ENCODE measurements at places on chromosomes 3 and 15.

DNA sequence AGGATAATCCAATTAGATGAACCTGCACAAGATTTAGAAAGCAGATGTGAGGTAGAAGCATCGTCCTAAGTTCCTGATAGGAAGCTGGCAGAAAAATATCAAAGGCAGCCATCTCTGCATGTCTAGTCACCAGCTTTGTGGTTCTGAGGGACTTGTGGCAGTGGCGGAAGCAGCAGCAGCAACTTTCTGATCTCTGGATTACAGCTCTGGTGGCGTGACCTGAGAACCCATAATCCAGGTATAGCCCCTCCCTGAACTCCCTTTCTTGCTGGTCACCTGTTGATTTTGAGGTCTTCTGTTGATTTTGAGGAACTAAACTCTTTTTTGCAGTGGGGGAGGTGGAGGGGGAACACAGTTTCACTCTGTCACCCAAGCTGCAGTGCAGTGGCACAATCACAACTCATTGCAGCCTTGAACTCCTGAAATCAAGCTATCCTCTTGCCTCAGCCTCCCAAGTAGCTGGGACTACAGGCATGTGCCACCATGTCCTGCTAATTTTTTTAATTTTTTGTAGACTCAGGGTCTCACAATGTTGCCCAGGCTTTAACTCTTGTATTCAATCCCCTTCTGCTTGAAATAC is 7.9 kb downstream of the FSIP1 start:
- H3K27ac ChIP-seq = no peak overlapping the region
- H3K36me3 ChIP-seq = no peaks in the 10 kb centered on the region
- no peaks in the 10 kb centered on the region for H3K4me1 ChIP-seq
- H3K27me3 ChIP-seq = no peaks in the 10 kb centered on the region
- H3K4me3 ChIP-seq = no peak overlapping the region
- no peak for DNase-seq

DNA sequence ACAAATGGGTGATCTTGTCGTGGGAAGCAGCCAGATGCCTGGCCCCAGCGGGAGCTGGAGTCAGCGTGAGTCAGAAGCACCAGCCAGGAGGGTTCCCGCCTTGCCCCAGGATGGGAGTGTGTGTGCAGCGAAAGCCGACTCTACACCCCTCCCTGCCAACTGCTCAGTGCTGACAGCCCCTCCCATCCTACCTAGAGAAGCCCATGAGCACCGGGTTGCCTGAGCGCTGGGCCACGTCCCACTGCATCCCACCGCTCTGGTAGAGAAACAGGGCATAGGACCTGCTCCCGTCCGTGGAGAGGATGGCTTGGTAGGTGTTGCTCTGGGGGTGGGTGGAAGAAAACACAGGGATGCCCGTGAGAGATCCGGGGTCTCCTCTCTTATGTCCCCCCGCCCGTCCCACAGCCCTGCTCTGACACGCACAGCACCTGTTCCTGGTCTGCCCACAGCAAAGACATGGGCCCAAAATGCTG is 42.9 kb downstream of the MUC4 start:
- H3K4me3 ChIP-seq = no peak overlapping the region
- DNase-seq = no peak
- no peaks in the 10 kb centered on the region for H3K4me1 ChIP-seq
- no peaks in the 10 kb centered on the region for H3K27me3 ChIP-seq
- no peaks in the 10 kb centered on the region for H3K36me3 ChIP-seq
- no peak overlapping the region for H3K27ac ChIP-seq

GRCh38 chr3:170021083-170021482 is 16.7 kb upstream of the GPR160 start:
- no peaks in the 10 kb centered on the region for H3K4me1 ChIP-seq
- H3K27ac ChIP-seq = no peak overlapping the region
- DNase-seq = no peak
- H3K4me3 ChIP-seq = no peak overlapping the region
- H3K27me3 ChIP-seq = no peaks in the 10 kb centered on the region

DNA sequence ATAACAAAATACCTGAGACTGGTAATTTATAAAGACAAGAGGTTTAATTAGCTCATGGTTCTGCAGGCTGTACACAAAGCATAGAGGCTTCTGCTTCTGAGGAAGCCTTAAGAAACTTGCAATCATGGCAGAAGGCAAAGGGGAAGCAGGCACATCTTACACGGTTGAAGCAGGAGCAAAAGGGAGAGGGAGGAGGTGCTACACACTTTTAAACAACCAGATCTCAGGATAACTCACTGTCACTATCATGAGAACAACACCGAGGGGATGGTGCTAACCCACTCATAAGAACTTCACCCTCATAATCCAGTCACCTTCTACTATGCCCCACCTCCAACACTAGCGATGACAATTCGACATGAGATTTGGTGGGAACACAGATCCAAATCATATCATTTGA is 54.4 kb downstream of the ATP8B4 start:
- DNase-seq = no peak
- H3K27me3 ChIP-seq = no peaks in the 10 kb centered on the region
- no peak overlapping the region for H3K4me3 ChIP-seq

- DNase-seq = no peak
- H3K36me3 ChIP-seq = no peaks in the 10 kb centered on the region
- no peaks in the 10 kb centered on the region for H3K27me3 ChIP-seq
- H3K4me3 ChIP-seq = no peak overlapping the region
- H3K4me1 ChIP-seq = peaks cover 15% of the 10 kb centered on the region
- H3K27ac ChIP-seq = no peak overlapping the region
Observed at GRCh38 chr15:77126529-77127326, 55.8 kb upstream of the TSPAN3 start.

- peak overlapping the region; percentile 30 for H3K27ac ChIP-seq
- no peak overlapping the region for H3K4me3 ChIP-seq
- peak; percentile 64 for DNase-seq
- H3K36me3 ChIP-seq = no peaks in the 10 kb centered on the region
- peaks cover 11% of the 10 kb centered on the region for H3K4me1 ChIP-seq
Observed at GRCh38 chr15:98443526-98443925, 204.8 kb upstream of the IGF1R start.

DNA sequence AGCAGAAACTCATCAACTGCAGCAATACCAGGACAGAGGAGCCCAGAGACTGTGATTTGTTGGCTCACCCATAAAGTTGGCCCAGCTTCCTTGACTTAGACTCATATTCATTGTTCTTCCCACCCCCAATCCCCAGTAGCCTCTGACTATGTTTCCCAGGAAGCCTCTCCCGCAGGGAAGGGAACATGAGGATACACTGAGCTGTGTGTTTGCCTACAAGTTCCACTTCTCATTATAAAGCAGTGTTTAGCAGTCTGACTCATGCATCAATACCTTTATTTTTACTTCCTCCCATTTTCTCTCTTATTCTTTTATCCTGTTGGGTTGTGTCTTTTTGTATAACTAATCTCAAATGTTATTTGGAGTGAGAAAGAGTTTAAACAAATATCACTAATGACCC is 111.6 kb upstream of the PHLDB2 start:
- no peaks in the 10 kb centered on the region for H3K27me3 ChIP-seq
- H3K4me1 ChIP-seq = peaks cover 33% of the 10 kb centered on the region
- no peak overlapping the region for H3K27ac ChIP-seq
- no peak for DNase-seq
- no peak overlapping the region for H3K4me3 ChIP-seq
- no peaks in the 10 kb centered on the region for H3K36me3 ChIP-seq

DNA sequence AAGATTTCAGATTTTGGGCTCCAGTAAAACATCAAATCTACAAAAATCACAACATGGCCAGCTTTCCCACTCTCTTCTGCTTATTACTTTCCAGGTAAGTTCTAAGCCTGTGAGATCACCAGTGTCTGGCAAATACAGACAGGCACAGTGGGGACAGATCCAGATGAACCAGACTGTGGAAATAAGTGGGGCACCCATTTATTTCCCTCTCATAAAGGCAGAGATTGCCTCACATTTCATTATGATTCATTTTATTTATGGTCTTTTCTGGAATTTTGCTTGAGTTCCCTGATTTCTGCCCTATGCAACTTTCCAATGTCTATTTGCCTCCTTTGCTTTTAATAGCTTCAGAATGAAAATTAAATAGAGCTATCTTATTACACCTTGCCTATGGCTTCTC is 66.8 kb downstream of the GREM1 start:
- H3K4me3 ChIP-seq = no peak overlapping the region
- no peaks in the 10 kb centered on the region for H3K27me3 ChIP-seq
- no peak overlapping the region for H3K27ac ChIP-seq
- no peaks in the 10 kb centered on the region for H3K36me3 ChIP-seq

DNA sequence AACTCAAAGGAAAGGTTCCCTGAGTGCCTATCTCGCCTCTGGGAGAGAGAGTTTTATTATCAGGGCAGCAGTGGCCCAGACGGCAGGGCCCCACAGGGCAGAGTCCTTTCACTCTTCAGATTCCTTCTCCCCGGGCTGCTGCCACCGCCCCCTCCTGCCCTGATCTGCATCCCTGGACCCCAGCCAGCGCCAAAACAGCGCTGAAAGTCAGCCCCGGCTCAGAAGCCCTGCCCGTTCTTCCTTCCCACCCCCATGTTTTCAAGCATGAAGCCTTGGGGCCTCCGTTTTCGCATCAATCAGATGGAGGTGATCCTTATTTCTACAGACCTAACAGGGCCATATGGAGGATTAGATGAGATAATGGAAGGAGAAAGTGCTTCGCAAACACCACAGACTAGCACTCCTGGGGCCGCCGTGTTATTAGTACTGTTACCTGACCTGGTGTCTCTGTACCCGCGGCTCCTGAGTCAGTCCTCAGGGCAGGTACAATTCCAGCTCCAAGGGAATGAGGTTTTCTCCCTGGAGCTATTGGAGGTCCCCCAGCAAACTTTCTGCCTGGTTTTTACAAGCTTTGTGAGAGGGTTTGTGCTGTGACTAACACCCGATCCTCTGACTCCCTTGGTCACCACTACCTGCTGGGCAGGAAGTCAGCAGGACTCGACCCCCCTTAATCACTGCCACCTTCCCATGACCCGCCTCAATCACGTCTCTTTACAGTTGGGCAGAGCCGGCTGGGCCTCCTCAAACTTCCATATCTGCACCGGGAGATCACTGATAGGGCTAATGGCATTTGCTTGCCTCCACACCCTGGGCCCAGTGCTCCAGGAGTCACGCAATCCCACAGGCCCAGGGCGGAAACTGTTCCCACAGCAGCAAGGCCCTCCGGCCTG is 39.5 kb upstream of the TSEN2 start:
- H3K27me3 ChIP-seq = no peaks in the 10 kb centered on the region
- no peak overlapping the region for H3K4me3 ChIP-seq
- H3K4me1 ChIP-seq = peaks cover 20% of the 10 kb centered on the region
- no peak for DNase-seq

DNA sequence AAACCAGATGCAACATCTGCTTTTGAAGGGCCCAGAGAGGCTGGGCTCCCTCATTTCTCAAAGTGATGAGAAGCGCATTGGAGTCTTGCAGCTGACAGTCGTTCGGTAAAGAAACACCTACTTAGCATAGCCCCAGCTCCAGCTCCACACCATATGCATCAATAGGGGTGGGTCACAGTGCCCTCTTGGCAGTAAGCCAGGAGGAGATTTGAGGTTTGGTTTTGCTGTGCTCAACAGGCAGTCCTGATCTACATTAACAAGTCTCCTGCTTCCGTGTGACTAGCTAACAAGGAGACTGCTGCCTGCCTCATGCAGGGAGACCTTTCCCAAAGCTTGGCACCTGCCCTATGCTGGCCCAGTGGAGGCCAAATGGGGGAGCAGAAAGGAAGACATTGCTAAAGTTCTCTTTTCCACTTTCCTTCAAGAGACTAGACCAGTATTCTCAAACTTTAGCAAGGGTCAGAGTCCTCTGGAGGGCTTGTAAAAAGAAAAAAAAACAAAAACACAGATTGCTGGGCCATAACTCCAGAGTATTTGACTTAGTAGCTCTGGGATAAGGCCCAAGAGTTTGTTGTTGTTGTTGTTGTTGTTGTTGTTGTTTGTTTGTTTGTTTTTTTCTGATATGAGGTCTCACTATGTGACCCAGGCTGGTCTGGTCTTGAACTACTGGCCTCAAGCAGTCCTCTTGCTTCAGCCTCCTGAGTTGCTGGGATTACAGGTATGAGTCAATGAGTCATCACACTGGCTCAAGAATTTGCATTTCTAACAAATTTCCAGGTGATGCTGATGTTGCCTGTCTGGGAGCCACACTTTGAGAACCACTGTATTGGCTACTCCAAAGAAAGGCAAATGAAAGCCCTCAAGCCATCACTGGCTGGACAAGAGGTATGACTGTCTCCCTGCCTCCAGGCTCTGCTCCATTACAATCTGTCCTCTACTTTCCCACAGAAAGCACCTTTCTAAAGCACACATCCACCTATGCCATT is 294.9 kb downstream of the RORA start:
- H3K36me3 ChIP-seq = no peaks in the 10 kb centered on the region
- H3K27me3 ChIP-seq = no peaks in the 10 kb centered on the region
- H3K27ac ChIP-seq = no peak overlapping the region
- DNase-seq = no peak
- peaks cover 35% of the 10 kb centered on the region for H3K4me1 ChIP-seq

GRCh38 chr3:57923101-57923500 is 85.1 kb upstream of the FLNB start:
- no peak overlapping the region for H3K27ac ChIP-seq
- H3K36me3 ChIP-seq = peaks cover 38% of the 10 kb centered on the region
- peaks cover 5% of the 10 kb centered on the region for H3K4me1 ChIP-seq
- H3K27me3 ChIP-seq = no peaks in the 10 kb centered on the region
- DNase-seq = no peak

- H3K27ac ChIP-seq = no peak overlapping the region
- H3K36me3 ChIP-seq = no peaks in the 10 kb centered on the region
- no peak for DNase-seq
Observed at GRCh38 chr15:88805031-88805780, 2.0 kb downstream of the ACAN start.

DNA sequence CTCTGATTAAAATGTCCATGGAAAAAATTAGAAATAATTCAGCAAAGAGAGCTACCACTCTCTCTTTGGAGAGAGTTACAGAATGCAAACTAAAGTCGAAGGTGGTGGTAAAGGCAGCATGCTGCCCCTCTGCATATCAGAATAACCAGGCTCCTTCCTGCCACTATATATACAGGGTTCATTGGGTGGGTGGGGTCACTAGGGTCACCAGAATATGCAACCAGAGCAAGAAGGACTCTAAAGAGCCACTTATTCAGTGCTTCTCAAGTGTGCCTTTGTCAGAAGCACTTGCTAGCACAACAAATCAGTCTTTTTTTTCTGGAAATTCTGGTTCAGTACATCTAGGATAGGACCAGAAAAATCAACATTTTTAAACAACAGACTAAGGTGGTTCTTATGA is 70.0 kb downstream of the MTHFS start:
- no peaks in the 10 kb centered on the region for H3K27me3 ChIP-seq
- H3K27ac ChIP-seq = no peak overlapping the region
- no peak overlapping the region for H3K4me3 ChIP-seq
- DNase-seq = no peak
- no peaks in the 10 kb centered on the region for H3K36me3 ChIP-seq
- H3K4me1 ChIP-seq = no peaks in the 10 kb centered on the region

- no peak overlapping the region for H3K4me3 ChIP-seq
- no peaks in the 10 kb centered on the region for H3K36me3 ChIP-seq
- no peak for DNase-seq
- H3K27me3 ChIP-seq = no peaks in the 10 kb centered on the region
- no peak overlapping the region for H3K27ac ChIP-seq
Observed at GRCh38 chr3:66673293-66673692, 172.5 kb upstream of the LRIG1 start.

Data from vagina (tissue), 2 donors.